ENCODE measurements at places on chromosomes 4 and X.
A peak's percentile ranks its signal among the peaks of the same experiment; 100 is the strongest.

DNA sequence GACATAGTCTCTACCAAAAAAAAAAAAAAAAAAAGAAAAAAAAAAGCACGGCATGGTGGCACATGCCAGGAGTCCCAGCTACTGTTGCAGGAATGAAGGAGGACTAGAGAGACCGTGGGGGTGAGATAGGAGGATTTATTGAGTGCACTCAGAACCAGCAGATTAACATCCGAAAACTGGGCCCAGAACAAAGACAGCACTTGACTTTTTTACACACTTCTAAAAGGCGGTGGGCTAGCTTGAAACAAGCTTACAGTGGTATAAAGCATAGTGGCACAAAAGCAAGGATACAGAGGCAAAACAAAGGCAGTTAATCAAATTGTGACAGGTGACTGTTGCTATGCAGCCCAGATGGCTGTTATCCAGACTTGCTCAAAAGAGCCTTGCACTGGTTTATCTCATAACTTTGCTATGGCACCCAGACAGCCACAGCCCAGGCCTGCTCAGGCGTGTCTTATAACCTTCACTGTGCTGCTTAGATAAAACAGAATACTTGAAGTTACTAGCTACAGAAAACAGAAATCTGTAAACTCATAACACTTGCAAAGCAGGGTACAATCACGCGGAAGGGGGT, 9.9 kb upstream of the PI4K2B start:
- DNase-seq = peak; percentile 53

GRCh38 chr4:121236353-121237068, 72.4 kb upstream of the TNIP3 start:
- no peak for DNase-seq

- no peak for DNase-seq
Observed at GRCh38 chr4:128630871-128631270, 178.6 kb upstream of the JADE1 start.

DNA sequence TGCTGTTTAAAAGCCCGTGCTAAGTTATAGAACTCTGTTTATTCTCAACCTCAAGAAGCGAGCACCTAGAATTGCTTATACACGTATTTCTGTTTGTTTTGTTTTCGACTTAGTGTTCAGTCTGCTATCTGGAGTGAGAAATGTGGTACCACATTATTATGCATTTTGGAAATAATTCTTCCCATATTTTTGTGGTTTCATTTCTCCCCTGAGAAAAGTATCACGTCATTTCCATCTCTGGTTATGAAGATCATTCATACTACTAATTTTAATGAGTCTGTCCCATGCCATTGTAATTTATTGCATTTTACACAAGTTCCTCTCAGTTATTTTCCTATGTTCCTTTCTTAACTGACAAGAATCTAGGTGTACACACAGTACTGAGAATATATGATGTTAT, 186.0 kb downstream of the DCHS2 start:
- DNase-seq = no peak

GRCh38 chrX:68146054-68146453, 287.2 kb downstream of the OPHN1 start:
- DNase-seq = peak; percentile 67

GRCh38 chrX:36581030-36581429, 427.1 kb upstream of the FAM47C start:
- no peak for DNase-seq

- no peak for DNase-seq
Observed at GRCh38 chr4:166172619-166173018, 299.6 kb downstream of the TLL1 start.

DNA sequence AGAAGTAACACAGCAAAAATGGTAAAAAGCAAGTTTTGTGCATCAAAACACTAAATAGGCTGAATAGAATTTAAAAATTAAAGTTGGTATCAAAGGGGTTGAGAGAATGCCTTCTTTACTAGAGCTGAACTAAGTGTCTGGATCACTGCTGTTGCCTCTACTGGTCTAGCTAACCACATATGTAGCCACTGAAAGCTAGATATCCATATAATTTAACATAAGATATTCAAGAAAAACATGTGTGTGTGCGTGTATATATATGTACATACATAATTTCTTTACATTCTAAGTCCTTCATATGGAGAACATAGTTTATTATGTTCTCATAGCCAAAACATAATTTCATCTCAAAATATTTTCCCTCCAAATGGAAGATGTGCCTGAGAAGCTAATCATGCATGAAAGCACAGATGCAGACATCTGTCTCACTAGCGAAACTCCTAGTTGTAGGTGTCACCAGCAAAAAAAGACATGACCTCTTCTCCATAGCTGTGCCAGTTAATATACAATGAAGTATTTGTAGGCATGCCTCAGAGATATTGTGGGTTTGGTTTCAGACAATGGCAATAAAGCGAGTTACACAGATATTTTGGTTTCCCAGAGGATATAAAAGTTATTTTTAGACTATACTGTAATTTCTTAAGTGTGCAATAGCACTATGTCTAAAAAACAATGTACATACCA, 47.3 kb downstream of the PDE5A start:
- DNase-seq = no peak

DNA sequence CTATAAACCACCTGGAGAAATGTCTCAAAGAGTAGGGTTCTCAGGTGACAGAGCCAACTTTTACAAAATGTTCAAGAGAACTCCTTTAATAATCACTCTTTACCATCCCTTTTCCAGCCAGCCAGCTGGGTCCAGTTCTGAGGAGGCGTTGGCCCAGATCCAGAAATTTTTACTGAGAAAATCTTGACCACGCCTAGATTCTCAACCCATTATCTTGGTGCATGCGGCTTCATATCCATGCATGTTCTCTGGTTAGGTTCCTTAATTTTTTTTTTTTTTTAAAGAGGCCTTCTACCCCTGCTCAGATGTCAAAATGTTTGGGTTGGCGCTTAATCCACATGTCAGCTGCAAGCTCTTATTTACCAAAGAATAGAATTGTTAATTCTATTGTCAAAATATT, 12.0 kb upstream of the MAP7D2 start:
- no peak for DNase-seq

GRCh38 chrX:41963348-41963747, 40.0 kb upstream of the CASK start:
- DNase-seq = no peak

GRCh38 chr4:154456240-154456639, 35.4 kb downstream of the DCHS2 start:
- DNase-seq = no peak

DNA sequence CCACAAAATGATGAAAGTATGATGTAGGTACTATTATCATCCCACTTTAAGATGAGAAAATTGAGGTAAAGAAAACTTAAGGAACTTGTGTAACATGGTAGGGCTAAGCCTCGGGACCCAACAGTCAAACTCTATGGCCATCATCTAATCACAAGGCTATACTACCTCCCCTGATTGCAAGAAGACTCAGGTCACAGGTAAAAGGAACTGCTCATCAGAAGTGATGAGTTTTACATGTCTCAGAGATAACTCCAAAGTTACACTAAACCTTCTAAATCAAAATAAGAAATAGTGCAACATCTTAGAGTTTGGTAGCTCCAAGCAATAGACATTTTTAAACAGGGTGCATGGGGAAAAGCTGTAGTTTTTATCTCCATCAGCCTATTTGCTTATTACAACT, 96.5 kb upstream of the MYOZ2 start:
- no peak for DNase-seq

GRCh38 chr4:55736605-55737183, 82.9 kb upstream of the EXOC1L start:
- DNase-seq = peak; percentile 27

GRCh38 chrX:153687121-153688039, at the start of gene SLC6A8:
Gene SLC6A8, plus strand, starts transcription at chrX:153687926. Its CDS starts 649 bp downstream, at chrX:153688575.
- DNase-seq = peak; percentile 71

DNA sequence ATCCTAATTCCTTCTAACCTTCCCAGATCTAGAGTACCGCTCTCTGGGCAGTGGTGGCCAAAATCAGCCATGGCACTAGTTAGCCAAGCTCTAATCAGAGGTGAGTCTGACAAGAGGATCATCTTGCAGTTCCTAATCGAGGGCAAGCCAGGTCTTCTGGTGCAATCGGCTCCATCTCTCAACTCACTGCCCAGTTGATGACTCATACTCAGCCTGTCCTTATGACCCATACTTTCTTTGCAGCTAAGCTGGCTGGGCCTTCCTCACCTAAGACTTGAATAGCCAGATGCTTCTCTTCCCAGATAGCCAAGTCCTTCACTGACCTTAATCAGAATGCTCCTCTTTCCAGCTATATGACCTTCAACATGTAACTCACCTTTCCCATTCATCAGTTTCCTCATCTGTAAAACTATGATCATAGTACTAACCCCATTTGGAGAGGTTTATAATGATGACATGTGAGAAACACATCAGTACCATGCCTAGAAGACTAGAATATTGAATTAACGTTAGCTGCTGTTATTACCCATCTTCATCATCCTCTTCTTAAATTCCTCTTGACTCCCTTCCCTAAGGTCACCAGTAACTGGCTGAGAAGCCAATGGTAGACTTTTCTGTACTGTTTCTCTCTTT, 57.1 kb downstream of the RELL1 start:
- DNase-seq = peak; percentile 67

GRCh38 chr4:92304606-92305005, 840 bp downstream of the GRID2 start:
- DNase-seq = peak; percentile 20

GRCh38 chr4:86506591-86506990, 87.5 kb upstream of the PTPN13 start:
- no peak for DNase-seq

DNA sequence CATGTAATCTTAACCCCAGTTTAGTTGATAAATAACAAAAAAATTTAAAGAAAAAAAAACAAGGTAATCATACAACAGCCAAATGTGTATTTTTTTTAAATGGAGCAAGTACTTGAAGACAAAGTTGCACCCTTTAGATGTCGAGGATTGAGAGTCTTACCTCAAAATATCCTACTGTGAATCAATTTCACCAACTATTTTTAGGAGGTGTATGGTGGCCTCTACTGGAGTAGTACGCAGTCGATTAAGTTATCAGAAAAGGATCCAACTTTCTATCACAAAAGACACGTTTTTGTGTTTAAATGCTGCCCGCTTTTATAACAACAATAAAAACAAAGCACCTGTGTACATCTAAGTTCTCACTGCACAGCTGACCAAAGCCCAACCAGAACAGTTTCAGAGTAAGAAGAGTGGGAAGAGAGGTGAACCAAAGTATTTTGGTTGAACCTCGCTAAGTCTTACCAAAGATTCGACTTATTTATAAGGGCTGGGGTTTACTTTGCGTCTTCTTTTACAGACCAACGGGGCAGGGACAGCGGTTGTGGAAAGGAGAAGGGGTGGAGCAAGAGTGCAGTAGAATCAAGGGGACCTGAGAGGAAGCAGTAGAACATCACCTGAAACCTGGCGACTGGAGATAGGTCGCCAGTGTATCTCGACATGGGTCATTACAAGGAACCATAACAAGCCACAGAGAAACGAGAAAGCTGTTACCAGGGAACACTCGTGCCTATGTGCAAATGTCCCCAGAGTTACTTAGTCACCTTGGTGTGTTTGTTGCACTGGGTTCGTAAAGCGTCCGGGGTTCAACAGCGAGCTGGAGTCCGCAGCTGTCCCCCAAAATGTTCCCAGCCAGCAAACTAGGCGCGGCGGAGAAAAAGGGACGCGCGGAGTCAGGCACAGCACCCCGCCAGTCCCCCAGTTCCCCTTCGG, 1.1 kb downstream of the RPS6KA6 start:
- no peak for DNase-seq

DNA sequence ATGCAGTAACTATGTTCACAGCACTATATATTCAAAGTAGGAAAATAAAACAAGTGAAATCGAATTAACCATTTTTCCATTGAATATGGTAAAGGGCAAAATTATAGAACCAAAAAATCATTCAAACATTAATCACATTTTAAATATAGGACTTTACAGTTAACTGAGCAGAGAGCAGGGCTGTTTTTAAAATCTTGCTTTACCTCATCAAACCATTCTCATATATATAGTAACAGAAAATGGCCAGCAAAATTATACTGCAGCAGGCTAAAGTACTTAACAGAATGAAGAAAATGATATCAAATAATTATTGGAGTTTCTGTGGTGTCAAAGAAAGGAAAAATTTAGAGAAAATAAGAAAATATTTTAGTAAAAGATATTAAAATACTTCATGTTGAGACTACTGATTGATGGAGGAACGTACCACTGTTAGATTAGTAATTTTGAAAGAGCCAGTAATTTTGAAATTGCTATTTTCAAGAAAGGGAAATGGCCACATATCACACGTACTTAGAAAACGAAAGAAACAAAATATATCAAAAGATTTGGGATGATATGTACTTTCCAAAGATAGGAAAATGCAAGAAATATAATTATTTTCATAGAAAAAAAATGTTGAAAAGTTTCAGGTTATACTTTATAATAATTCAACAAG, 813.7 kb downstream of the DMD start:
- DNase-seq = no peak

- DNase-seq = no peak
Observed at GRCh38 chr4:171588051-171588545, 225.1 kb upstream of the GALNTL6 start.

DNA sequence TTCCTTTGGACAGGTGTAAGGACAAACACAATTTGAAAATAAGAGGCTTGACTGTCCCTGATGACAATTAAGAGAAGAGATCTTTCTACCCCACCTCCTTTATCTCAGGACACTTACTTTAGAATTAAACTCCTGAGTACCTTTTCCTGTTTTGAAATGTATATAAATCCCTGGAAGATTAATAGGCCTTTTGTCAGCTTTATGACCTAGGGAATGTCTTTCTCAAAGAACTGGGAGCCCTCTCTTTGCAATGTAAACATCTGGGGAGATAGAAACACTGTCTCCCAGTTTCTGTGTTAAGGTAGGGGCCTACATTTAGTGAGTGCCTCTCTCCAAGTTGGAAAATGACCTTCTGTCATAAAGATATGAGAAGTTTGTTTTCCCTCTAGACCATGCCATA, 31.7 kb downstream of the AGA start:
- no peak for DNase-seq

DNA sequence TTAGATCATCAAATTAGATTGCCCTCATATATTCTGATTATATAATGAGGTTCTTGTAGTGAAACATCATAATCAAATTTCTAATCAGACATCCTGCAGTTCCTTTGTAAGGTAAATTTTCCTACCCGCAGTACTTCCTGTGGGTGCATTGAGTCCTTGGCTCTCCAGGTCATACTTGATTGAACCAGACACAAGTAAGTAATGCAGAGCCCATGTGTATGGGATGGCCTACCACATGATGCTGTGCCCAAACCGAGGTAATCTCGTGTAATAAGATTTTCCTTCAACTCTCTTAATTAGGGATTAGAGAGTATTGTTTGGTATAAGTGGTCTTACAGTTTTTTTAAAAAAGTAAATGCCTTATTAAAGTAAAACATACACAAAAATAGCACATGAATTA, 1841.8 kb downstream of the PCDH7 start:
- no peak for DNase-seq

GRCh38 chr4:912548-913279, 19.4 kb downstream of the GAK start:
- DNase-seq = no peak

- DNase-seq = peak; percentile 78
Observed at GRCh38 chr4:54658252-54659093, 716 bp downstream of the KIT start.

Measured in cardiac muscle cell (in vitro differentiated cells and primary cell).